ENCODE measurements at places on chromosomes 3 and 15. TPM values are rescaled to one million over a fixed set of nuclear protein-coding genes. Genes with fewer than 3 reads are reported as not detected.
A peak's percentile ranks its signal among the peaks of the same experiment; 100 is the strongest.

DNA sequence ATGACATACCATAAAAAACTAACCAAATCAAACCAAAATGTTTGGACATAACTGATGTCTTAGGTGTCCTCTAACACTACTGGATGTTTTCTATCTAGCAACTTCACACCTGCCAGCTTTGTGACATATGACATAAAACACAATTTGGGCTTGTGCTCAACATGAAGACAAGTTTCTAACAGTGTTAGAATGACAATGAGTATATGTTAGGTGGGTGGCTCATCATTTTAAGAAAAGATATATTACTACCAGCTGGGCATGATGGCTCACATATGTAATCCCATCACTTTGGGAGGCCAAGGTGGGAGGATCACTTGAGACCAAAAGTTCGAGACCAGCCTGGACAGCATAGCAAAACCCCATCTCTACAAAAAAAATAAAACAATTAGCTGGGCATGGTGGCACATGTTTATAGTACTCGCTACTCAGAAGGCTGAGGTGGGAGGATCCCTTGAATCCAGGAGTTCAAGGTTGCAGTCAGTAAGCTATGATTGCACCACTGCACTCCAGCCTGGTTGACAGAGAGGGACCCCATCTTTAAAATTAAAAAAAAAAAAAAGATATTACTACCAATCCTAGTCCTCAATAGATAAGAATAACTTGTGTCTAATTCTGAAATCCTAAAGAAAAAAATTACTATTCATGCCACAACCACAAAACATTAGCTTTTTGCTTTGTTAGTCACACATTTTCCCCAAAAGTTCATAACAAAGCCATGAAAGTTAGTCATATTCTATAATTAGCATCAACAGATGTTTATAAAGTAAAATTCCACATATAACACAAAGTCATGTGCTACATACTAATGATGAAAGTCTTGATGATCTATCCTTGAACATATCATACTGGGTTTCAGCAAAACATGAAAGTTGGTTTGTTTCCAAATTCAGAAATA lies 59.9 kb downstream of the LRRFIP2 start:
- H3K4me1 ChIP-seq: peaks cover 14% of the 10 kb centered on the region
- no peaks in the 10 kb centered on the region for H3K27me3 ChIP-seq
- H3K4me3 ChIP-seq: no peak overlapping the region
- DNase-seq: peak; percentile 96
- no peaks in the 10 kb centered on the region for H3K36me3 ChIP-seq

DNA sequence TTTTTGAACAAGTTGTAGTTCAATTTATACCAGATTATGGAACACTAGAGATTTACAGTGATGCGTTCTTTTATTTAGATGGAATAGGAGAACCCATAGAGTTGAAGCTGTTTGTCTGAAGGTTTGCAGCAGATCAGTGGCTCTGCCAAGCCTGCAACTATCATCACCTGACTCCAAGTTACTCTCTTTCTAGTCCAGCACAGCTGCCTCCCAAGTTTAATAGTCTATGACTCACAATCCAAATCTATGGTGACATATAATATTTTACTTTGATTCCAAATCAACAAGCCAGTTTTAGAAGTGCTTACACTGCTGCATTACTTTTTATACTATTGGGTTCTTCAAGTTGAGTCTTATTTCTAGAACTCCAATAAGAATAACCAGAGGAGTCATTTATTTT lies 400.4 kb downstream of the LPP start:
- H3K36me3 ChIP-seq: no peaks in the 10 kb centered on the region
- H3K4me1 ChIP-seq: peaks cover 3% of the 10 kb centered on the region
- peak; percentile 63 for DNase-seq
- no peak overlapping the region for H3K27ac ChIP-seq
- H3K27me3 ChIP-seq: no peaks in the 10 kb centered on the region

PLCB2 gene
- total RNA-seq: under 0.01 TPM

DNA sequence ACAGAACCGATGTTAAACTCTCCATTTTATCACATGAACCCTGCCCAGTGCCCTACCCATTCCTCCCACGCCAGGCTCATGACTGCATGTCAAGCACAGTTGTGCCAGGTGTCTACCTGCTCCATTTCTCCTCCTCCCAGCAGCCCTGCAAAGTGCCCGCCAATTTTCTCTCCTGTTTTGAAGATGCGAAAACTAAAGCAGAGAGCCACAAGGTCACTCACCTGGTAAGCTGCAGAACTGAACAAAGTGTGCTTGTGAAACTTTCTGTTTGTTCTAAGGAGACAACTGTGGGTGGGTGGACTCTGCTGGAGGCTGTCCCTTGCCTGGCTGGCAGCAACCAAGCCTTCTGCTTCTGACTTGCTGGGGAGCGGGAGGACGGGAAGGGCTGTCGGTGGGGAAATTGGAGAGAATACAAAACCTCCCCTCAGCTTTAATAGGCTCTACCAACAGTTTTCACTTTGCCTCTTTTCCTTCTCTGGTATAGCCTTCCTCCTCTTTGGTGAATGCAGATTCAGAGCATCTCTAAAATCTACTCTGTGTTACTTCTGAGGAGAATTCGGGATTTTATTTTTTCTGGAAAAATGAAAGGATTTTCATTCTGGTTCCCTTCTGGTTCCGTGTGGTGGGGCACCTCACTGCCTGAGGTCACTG lies 23.0 kb downstream of the LIMD1 start:
- H3K36me3 ChIP-seq: peaks cover 3% of the 10 kb centered on the region
- H3K4me1 ChIP-seq: peaks cover 16% of the 10 kb centered on the region
- DNase-seq: no peak
- no peaks in the 10 kb centered on the region for H3K27me3 ChIP-seq
- peak overlapping the region; percentile 6 for H3K27ac ChIP-seq

- H3K4me1 ChIP-seq: no peaks in the 10 kb centered on the region
- DNase-seq: no peak
- H3K27ac ChIP-seq: no peak overlapping the region
- H3K36me3 ChIP-seq: no peaks in the 10 kb centered on the region
- H3K4me3 ChIP-seq: no peak overlapping the region
Measured at GRCh38 chr3:13332158-13332557, 88.0 kb downstream of the NUP210 start.

DNA sequence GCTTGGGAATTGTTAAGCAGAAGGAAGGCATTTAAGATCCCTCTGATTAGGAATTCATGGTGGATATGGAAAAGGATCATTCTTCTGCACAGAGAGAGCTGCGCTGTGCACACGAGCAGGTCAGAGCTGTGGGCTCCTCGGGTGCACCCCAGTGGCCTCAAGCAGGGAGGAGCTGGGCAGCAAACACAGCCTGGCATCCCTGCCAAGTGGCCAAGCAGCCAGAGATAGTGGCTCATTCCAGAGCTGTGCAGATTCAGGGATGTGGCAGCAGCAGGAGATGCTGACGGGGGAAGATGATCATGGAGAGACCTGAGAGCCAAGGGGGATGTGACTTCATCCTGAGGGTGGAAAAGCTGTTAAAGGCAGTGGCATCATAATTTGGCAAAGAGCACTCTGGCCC lies 55.9 kb downstream of the LRRK1 start:
- H3K27ac ChIP-seq: no peak overlapping the region
- no peak for DNase-seq
- H3K4me1 ChIP-seq: no peaks in the 10 kb centered on the region
- H3K27me3 ChIP-seq: no peaks in the 10 kb centered on the region
- no peak overlapping the region for H3K4me3 ChIP-seq

DNA sequence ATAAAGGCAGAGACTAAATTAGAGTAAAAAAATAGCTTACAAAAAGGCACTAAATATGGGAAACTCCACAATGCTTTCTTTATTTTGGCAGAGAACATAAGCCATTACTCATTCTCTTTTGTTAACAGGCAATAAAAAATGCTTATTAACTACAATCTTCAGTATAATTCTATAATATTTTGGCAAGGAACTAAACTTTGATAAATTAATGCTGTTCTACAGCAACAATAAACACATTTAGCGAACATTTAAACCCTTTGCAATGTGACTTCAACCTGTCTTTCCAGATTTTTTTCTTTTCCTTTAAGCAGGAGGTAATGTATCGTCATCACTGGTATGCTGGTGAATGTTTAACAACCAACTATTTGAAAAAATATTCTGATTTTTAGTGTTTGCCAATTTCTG lies 42.2 kb upstream of the POU1F1 start:
- H3K27me3 ChIP-seq: no peaks in the 10 kb centered on the region
- H3K27ac ChIP-seq: no peak overlapping the region
- no peaks in the 10 kb centered on the region for H3K4me1 ChIP-seq

SOX14 gene
- total RNA-seq: not detected

DNA sequence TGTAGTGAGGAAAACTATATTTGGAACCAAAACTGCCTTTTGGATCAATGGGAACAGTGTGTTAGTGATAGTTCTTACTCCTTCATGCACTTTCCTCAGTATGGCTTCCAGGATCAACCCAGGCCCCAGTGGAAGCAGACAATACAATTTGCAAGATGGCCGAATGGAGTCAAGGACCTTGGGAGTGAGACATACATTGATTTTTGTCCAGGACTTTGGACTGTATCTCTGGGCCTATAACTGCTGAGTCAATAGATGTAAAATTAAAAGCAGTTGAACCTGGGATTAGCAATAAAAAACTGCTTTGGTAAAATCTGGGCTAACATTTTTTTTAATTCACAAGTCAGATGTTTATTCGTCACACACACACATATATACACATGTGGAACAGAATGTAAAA lies 1.8 kb downstream of the ARRDC4 start:
- no peaks in the 10 kb centered on the region for H3K36me3 ChIP-seq
- DNase-seq: no peak
- H3K4me1 ChIP-seq: peaks cover 11% of the 10 kb centered on the region

BCHE gene
- total RNA-seq: 29.0 TPM

RHOV gene
- not detected for total RNA-seq

ZNF592 gene
- total RNA-seq: 3.1 TPM

DNA sequence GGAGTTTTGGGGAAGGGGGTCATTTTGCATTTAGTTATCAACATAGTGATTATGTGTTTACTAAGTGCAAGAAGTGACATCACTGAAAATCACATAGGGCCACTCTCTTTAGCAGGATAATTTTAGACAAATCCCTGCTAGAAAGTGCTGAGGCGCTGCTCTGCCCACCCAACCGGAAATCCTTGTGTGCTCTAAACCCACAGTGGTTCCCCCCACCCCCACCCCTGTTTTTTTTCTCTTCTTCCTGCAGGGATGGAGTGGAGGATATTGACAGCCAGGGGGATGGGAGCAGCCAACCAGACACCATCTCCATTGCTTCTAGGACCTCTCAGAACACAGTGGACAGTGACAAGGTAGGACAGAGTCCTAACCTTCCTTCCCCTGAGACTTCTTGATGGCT lies 234.2 kb upstream of the UMPS start:
- no peak for DNase-seq
- no peak overlapping the region for H3K27ac ChIP-seq
- no peaks in the 10 kb centered on the region for H3K36me3 ChIP-seq
- peaks cover 3% of the 10 kb centered on the region for H3K27me3 ChIP-seq
- H3K4me3 ChIP-seq: no peak overlapping the region
- no peaks in the 10 kb centered on the region for H3K4me1 ChIP-seq

DNA sequence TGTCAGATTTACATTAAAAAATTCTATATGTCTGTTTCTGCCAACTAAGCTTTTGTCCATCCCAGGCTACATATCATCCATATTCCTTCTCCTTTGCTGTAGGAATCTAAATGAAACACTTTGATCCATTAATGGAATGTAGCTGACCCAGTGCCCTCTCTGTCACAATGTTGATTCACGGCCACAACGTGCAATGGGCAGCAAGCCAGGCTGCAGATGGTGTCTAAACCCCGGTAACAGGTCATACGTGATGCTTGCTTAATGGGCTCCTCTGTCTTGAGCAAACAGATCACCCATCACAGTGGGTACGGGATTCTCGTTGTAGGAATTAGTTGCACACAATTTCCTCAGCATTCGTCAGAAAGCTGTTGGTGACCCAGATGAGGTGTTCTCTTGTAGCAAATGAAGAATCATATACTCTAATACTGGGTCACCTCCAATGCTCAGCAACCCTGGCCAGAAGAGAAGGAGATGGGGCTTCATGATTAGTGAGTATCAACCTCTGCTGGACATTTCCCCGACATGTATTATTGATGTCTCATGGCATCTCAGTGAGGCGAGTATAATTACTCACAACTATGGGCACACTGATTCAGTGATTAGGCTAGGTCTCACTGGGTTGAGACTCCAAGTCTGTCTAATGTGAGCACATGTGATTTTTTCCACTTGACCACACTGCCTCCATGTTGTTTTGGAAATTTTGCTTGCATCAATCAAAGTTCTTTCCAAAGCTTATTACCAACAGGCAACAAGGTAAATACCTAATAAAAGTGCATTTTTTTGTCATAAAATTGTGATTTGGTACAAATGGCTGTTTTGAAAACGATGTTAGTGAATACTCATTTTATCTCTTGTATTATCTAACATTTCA lies 12.9 kb upstream of the DCBLD2 start:
- no peak overlapping the region for H3K27ac ChIP-seq
- H3K4me1 ChIP-seq: no peaks in the 10 kb centered on the region
- H3K36me3 ChIP-seq: no peaks in the 10 kb centered on the region
- H3K27me3 ChIP-seq: no peaks in the 10 kb centered on the region

- no peaks in the 10 kb centered on the region for H3K36me3 ChIP-seq
- no peaks in the 10 kb centered on the region for H3K27me3 ChIP-seq
- peak; percentile 77 for DNase-seq
- H3K4me3 ChIP-seq: peak overlapping the region; percentile 19
Measured at GRCh38 chr3:15629860-15630597, 28.5 kb downstream of the BTD start.

LYZL4 gene
- total RNA-seq: not detected

- no peaks in the 10 kb centered on the region for H3K4me1 ChIP-seq
- H3K27me3 ChIP-seq: no peaks in the 10 kb centered on the region
- no peak for DNase-seq
- no peak overlapping the region for H3K27ac ChIP-seq
- no peaks in the 10 kb centered on the region for H3K36me3 ChIP-seq
Measured at GRCh38 chr3:18778598-18778997, 353.5 kb upstream of the SATB1 start.

DNA sequence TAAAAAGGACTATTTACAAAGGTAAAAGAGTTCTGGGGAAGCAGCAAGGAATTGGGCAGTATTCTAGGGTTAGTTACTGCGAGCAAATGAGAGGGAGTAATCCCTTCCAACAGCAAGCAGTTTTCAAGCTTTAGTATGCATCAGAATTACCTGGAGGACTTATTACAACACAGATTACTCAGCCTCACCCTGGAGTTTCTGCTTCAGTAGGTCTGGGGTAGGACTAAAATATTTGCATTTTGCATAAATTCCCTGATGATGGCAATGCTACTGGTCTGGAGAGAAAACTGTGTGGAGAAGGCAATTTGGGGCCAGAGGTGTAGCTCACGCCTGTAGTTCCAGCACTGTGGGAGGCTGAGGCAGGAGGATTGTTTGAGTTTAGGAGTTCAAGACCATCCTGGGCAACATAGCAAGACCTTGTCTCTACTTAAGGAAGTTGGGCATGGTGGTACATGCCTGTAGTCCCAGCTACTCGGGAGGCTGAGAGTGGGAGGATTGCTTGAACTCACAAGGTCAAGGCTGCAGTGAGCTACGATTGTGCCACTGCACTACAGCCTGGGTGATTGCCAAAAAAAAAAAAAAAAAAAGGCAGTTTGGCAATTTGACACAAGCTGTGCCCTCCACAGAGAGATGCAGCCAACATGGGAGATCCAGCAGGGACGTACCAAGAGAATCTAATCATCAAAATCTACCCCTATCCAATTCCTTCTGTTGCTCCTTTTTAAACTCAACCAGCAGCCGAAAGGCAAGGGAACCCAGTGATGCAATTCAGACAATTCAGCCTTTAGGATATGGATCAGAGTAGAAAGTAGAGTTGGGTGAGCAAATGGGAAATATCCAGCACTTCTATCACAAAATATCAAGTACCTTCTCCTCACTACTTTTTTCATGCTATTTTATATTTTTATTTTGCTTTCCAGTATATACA lies 27.1 kb upstream of the AP4E1 start:
- peak; percentile 15 for DNase-seq
- peaks cover 3% of the 10 kb centered on the region for H3K4me1 ChIP-seq
- no peaks in the 10 kb centered on the region for H3K36me3 ChIP-seq

SSR3 gene
- 159 TPM for total RNA-seq

TICRR gene
- total RNA-seq: 1.2 TPM

MBD4 gene
- total RNA-seq: 35.5 TPM

MEIS2 gene
- total RNA-seq: 31.0 TPM

Data from fibroblast of lung (primary cell).